ENCODE measurements at places on chromosomes 16 and 17.

- DNase-seq = no peak
These were observed 67.9 kb upstream of the MARCHF10 start for GRCh38 chr17:62876063-62876462.

DNA sequence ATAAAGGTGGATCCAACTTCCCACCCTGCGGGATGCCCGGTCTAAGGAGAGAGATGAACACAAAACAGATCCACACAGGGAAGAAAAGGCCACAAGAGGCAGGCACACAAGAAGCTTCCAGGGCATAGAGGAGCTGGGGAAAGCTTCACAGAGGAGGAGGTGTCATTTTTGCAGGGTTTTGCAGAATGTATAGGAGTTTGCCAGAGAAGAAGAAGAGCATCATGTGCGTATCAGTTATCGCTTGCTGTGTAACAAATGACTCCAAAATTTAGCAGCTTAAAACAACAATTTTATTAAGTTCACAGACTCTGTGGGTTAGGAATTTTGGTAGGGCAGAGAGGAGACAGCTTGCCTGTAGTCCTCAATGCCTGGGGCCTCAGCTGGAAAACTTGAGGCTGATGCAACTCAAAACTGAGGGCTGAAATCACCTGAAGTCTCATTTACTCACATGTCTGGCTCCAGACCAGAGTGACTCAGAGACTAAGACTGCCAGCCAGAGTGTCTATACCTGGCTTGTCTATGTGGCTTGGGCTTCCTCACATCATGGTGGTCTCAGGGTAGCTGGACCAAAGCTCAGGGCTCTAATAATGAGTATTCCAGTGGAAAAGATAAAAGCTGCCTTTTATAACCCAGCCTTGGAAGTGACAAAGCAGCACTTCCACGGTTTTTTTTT lies 33.9 kb upstream of the ZNF423 start:
- DNase-seq = no peak

DNA sequence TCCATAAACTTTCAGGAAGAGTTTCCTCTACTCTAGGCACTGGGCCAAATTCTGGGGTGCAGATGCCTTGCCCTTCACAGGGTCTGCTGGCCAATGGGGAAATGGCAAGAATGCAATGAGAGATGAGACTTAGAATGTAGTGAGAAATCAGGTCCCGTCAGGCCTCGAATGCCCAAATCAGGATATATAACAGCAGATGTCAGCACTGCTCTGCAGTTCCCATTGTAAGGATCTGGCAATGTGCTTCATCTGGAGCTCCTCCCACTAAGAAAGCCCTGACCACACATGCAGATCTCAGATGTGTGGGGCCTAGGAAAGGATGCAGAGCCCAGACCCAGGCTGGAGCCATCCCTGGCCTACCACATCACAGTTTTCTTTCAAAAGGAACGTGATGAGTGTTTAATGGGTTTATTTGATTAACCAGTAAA lies 13.9 kb upstream of the LPCAT2 start:
- DNase-seq = no peak

DNA sequence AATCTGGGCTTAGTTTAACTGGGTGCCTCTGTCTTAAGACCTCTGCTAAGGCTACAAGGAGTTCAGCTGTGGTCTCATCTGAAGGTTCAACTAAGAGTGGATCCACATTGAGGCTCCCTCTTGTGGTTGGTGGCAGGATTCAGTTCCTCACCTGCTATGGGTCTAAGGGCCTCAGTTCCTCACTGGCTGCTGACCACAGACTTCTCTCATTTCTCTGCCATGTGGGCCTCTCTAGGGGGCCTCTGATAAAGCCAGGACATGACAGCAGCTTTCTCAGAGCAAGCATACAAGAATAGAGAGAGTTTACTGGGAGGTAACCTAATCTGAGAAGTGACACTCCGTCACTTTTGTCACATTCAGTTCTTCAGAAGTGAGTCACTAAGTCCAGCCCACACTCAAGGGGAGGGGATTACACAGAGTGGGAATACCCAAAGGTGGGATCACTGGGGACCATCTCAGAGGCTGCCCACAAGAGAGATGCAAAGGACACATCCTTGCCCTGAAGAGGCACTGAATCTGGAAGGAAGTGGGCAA lies 19.2 kb upstream of the ABAT start:
- peak; percentile 52 for DNase-seq

DNA sequence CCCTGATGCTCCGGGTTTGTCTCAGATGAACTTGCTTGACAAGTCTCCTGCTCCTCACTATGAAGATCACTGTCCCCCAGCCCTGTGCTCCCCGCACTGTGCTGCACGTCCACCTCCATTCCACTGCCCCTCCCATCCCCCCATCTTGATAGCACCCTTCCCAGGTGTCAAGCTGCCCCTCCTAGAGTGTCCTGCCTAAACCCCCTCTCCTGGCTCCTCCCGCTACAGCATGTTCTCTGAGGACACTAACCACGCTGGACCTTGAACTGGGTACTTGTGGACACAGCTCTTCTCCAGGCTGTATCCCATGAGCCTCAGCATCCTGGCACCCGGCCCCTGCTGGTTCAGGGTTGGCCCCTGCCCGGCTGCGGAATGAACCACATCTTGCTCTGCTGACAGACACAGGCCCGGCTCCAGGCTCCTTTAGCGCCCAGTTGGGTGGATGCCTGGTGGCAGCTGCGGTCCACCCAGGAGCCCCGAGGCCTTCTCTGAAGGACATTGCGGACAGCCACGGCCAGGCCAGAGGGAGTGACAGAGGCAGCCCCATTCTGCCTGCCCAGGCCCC lies 18.5 kb downstream of the DEXI start:
- DNase-seq = no peak

DNA sequence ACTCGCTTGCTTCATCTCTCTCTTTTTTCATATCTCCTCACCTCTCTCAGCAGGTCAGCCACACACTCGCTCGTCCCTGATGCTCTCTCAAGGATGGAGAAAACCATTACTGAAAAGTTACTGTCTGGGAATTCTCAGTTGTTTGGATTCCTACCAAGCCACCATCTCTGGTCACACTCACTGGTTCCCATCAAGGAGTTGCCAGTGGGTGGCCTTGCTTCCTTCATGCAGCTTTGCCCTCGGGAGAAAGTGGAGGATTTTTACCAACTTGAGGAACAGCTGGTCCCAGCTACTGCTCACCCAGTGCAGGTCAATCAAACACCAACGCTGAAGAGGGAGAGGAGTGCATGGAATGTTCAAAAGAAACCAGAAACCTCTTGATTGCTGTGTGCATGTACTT lies 25.3 kb downstream of the MEOX1 start:
- no peak for DNase-seq

GRCh38 chr17:45334231-45334630 lies 17.4 kb upstream of the MAP3K14 start:
- no peak for DNase-seq

- no peak for DNase-seq
These were observed 4.4 kb downstream of the SHBG start for GRCh38 chr17:7634384-7634783.

GRCh38 chr17:55567240-55568214 lies 56.3 kb upstream of the SMIM36 start:
- DNase-seq = no peak

GRCh38 chr17:51740531-51740930 lies 418.0 kb downstream of the CA10 start:
- no peak for DNase-seq

DNA sequence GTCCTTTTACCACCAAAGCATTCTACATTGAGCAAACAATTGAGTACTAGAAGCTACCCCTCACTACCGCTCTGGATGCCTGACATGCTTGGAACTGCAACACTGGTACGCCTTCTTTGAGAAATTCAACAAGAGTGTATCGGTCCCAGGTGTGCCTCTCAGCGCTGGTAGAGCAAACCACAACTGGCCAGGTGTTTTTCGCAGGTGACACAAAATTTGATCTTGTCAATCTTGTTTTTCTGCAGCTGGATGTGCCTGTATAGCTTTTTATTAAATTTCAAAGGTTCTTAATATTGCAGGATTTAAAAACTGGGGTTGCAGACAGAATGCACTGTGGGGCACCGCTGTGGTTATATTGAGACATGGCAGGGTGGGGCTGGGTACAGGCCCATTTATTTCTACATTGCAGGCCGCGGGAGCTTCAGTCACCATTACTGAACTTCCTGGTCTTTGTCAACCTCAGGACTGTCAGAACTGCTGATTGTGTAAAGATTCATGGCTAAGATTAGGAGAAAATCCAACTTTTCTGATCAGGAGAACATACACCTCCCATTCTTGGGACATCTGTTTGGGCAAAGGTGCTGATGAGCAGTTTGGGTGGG lies 4.5 kb upstream of the SNX20 start:
- no peak for DNase-seq

DNA sequence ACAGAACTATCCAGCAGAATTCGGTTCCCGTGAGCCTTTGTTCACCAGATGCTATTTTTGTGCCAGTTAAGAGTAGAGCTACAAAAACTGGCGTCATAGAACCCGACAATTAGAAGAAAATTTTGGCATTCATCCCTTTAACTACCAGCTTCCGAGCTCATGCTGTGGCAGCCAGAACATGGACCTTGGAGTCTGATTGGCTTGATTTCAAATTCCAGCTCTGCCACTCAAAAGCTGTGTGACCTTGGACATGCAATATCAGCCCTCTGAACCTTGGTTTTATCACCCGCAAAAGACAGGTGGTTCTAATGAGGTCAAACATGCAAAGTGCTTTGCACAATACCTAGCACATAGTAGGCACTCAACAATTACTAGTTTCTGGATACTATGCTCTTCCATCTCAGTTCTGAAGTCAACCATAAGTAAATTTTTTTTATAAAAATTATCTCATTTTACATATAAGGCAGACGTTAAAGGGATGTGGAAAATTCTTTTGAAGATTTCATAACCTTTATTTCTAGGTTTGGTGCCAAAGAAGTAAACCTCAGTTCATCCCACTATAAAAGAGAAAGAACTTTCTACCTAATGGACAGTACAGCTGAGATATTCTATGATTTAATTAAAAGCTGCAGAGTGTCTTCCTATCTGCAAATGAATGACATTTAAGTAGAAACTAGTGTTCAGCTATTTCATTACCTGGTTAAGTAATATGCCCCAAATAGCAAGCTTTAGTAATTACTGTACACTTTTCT lies 331.5 kb downstream of the HAPSTR1 start:
- DNase-seq = no peak

DNA sequence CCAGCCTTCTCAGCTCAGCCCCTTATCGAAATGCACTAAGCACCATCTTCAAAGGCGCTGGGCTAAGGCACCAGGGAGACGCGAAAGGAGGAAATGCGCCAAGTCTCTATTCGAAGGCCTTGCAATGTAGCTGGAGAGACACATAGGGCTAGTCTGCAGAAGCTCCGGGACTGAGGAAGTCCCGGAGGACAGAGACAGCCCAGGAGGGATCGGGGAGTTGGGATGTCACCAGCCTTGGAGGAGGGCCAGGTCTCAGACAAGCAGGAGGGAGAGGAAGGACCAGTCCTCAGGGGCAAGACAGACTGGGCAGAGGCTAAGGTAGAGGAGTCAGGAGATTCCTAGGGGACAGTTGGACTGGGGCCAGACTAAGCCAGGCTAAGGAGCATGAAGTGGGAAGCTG lies 8.5 kb downstream of the C17orf100 start:
- no peak for DNase-seq

DNA sequence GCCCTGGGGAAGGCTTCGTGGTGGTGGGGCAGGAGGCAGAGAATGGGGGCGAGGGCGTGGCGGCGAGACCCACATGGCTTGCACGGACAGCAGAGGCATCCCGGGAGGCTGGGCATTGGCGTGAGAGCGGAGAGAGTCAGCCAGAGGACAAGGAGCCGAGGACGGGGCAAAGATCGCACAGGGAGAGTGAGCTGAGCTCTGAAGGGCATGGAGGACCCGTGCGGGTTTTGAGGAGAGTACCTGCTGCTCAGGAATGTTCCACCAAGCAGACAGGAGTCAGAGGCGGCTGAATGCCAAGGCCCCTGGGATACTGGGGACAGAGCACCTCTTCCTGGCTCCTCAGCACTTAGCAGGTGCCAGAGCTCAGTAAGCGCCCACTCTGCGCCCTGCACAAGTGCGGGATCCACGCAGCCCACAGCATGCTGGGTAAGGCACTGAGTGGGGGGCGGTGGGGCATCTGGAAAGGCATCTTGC lies 47.8 kb downstream of the ARHGAP27 start:
- DNase-seq = no peak

DNA sequence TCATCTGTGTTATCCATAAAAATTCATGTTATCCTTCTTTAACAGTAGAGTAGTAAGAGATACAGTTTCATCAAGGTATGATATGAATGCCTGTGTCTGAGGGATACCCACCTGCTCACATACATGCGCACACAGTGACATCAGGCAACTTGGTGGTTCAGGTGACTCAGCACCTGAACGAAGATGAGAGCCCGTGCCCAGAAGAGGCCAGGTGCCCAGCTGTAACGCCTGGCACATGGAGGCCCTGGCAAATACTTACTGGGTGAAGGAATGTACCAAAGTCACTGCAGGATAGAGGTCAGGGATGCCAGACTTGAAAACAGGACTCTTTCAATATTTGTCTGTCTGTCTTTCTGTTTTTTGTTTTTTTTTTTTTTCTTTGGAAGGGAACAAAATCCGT lies 72.6 kb upstream of the LGALS9 start:
- DNase-seq = no peak

DNA sequence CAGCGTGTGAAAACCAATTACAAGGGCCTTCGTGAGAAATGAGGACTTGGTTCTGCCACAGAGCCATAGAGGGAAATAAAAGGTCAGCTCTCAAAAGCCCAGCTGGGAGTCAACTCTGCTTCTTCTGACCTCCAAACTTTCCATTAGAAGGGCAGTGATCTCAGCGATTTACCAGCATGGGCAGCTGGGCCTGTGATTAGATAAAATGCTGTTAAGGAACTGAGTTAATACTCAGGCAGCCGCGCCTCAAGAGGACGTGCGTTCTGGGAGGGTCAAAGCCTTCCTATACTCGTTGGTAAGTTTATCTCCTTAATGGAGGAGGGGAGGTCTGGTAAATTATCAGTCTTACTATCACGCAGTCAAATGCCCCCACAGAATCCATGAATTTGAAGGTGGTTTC lies 480.2 kb upstream of the ERCC4 start:
- no peak for DNase-seq

- DNase-seq = no peak
These were observed 2.9 kb downstream of the CMTM1 start for GRCh38 chr16:66569131-66569530.

DNA sequence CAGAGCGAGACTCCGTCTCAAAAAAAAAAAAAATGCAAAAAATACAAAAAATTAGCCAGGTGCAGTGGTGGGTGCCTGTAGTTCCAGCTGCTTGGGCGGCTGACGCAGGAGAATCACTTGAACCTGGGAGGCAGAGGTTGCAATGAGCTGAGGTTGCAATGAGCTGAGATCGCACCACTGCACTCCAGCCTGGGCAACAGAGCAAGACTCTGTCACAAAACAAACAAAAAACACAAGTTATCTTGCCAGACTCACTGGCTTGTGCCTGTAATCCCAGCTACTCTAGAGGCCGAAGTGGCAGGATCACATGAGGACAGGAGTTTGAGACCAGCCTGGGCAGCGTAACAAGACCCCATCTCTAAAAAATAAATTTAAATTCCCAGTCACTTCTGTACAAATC lies 3.4 kb upstream of the ST3GAL2 start:
- DNase-seq = no peak

GRCh38 chr17:9177212-9177611 lies 155.9 kb downstream of the NTN1 start:
- no peak for DNase-seq

- no peak for DNase-seq
These were observed 26.7 kb downstream of the ABCA5 start for GRCh38 chr17:69300222-69300621.

Data from activated CD4-positive, alpha-beta T cell treated with anti-CD3 and anti-CD28 coated beads, Interleukin-2, Interleukin-4, amounts not matched to agents 100 ng/mL and 50 ng/mL, durations not matched to agents 16 hours and 8 hours (primary cell).